ENCODE measurements at places on chromosomes 16 and 17.

- DNase-seq: no peak
Observed at GRCh38 chr16:10076037-10076436, 106.2 kb downstream of the GRIN2A start.

DNA sequence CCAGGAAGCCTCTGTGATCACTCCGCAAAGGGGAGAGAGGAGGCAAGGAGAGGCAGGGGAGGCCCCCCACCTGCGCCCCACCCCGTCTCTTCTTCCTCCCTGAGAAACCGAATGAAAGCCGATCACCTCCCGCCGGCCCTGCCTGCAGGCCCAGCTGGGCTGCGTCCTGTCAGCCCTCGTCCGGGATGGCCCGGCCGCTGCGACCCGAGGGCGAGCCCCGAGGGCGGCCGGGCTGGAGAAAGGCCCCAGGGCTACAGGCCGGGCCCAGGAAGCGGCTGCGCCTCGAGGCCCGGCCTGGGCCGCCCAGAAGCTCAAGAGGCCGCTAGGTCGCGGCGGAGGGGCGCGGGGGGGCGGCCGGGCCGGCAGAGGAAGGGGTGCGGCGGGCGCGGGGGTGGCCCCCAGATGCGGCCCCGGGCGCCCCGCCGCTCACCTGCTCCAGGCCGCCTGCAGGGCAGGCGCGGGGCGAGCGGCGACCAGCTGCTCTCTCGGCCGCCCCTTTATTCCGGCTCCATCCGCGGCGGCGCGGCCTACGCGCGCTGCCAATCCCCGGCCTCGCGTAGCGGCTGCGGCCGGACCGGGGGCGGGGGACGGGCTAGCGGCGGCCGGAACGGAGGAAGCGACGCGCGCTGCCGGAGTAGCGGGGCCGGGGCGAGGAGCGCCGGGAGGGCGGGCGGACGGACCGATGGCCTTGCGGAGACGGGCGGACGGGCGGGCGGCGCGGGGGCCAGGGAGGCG lies at the start of gene ZNF319:
Gene ZNF319 (minus strand): TSS at position 702 of the 735 bp plus-strand sequence. CDS start 2,407 bp downstream, outside the sequence.
- DNase-seq: peak; percentile 28

DNA sequence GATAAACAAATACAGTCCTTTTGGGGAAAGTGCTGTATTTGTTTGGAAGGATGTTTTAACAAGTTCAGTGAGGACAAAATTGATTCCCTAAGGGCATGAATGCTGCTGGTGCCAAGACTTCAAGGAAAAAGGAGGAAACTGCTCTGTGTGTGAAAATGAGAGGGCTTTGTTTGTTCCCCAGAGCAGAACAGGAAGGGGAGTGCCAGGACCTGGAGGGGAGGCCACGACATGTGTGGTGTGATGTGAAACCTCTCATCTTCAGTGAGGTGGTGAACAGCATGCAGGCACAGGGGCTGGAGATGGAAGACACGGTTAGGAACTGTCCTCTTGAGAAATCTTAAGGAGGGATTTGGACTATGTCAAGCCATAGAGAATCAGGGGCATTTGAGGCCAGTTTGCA lies 46.6 kb upstream of the GRIN2A start:
- no peak for DNase-seq

GRCh38 chr16:65342231-65342866 lies 220.5 kb upstream of the CDH11 start:
- DNase-seq: no peak

DNA sequence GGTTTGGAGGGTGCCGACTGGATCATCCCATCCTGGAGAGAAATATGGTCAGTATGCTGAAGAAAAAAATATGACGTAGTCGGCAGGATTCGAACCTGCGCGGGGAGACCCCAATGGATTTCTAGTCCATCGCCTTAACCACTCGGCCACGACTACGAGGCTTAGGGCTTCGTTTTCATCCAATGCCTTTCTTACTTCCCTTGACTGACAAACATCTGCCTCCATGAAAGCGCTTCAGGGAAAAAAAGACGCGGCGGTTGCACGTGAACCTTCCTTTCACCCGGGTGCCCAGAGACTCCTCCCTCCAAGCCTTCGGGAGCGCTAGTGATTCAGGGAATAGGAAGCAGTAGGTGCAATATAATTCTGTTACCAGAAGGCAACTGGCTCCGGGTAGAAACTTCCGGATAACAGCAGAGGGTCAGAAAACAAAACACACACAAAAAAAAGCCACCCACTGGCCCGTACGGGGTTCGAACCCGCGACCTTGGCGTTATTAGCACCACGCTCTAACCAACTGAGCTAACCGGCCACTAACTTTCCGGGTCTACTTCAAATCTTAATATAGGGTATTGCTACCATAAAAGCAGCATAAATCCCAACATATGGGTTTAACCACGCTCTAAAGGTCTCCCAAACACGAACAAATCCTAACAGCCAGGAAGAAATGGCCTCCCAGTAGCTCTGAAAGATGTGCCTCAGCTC lies 16.3 kb upstream of the AURKB start:
- peak; percentile 93 for DNase-seq

GRCh38 chr16:1137604-1138003 lies 15.3 kb upstream of the CACNA1H start:
- DNase-seq: peak; percentile 44

DNA sequence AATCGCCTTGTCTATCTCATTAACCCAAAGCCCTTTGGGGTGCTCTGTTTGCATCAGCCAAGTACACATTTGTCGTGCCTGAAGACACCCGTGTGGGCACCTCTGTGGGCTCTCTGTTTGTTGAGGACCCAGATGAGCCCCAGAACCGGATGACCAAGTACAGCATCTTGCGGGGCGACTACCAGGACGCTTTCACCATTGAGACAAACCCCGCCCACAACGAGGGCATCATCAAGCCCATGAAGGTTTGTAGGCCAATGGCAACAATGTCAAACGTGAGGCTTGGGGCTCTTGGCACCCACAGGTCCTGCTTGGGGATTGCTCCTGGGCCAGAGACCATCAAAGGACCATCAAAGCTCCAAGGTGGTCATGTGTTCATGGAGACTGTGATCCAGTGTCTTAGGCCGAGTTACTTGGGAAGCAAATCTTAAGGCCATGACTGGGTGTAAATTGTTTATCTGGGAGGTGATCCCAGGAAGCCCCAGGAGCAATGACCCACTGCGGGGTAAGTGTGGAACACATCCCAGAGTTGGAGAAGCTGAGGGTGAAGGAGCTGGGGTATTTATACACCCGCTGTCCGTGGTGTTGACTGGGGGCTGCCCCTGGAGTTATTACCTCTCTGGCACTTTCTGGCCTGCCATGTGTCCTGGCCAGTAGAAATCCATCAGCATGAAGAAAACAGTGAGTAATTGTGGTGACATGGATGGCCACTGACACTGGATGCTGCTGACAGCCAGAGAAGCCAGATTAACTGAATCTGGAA lies 24.0 kb downstream of the CDH5 start:
- DNase-seq: no peak

DNA sequence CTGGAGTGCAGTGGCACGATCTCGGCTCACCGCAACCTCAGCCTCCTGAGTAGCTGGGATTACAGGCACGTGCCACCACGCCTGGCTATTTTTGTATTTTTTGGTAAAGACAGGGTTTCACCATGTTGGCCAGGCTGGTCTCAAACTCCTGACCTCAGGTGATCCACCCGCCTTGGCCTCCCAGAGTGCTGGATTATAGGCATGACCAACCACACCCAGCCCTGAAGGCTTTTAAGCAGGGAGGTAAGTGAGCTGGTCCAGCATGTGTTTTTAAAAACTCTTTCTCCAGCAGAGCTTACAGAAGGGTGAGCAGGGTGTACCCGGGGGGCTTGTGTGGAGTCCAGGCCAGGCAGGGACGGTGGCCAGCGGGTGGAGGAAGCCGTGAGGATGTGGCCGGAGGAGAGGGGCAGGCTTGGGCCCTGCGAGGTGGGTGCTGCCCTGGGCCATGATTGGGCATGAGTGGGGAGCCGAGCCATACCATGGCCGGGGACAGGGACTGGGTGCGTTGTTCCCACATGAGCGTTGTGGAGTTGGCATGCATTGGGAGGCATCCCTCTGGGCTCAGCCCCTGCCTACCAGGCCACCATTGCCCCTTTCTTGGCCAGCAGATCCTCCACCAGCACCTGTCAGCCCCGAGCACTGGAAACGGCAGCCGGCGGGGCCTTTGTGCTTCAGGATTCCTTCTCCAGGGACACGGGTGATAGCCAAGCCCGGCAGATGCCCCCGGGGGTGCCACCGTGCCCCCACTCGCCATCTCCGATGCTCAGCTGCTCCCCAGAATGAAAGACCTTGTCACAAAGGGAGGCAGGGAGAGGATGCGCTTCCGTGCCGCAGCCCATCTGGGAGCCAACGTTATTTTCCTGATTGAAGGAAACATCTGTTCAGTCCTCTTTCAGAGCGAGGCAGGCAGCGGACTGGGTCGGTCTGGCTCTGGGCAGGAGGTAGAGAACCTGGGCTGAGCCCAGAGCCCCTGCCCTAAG lies 64.5 kb downstream of the RAI1 start:
- DNase-seq: no peak

- DNase-seq: no peak
Observed at GRCh38 chr17:68161644-68162428, 86.0 kb upstream of the AMZ2 start.

- DNase-seq: no peak
Observed at GRCh38 chr17:55814377-55814776, 63.5 kb downstream of the PCTP start.

- no peak for DNase-seq
Observed at GRCh38 chr17:17125136-17126084, 80.7 kb downstream of the PLD6 start.

DNA sequence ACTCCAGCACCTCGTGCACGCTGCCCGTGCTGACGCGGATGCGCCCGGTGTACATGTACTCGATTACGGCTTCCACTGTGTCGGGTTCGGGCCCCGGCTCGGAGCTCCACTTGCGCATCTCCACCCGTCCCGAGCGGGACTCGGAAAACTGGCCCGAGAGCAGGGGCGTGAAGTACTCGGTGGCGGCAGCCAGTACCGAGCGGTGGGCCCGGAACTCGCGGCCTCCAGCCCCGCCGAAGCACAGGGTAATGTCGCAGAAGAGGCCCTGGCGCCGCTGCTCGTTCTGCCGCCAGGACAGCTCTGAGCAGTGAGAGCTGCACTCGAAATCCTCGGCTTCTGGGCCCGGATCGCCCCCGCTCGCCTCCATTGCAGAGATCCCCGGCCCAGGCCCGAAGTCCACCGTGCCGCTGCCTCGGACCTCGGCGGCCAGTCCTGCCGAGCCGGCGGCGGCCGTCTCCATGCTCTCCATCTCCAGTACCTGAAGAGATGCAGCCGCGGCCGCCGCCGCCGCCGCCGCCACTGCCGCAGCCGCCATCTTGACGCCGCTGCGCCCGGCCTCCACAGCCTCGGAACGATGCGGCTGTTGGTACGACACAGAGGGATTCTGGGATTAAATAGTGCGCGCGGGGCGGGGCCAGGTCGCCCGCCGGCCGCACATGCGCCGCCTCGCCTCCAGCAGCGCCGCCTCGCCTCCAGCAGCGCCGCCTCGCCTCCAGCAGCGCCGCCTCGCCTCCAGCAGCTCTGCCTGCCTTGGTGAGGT lies at the start of gene KLHL11:
Gene KLHL11 (minus strand): TSS at position 588 of the 760 bp plus-strand sequence. CDS start 53 bp downstream, at position 535.
- peak; percentile 92 for DNase-seq

DNA sequence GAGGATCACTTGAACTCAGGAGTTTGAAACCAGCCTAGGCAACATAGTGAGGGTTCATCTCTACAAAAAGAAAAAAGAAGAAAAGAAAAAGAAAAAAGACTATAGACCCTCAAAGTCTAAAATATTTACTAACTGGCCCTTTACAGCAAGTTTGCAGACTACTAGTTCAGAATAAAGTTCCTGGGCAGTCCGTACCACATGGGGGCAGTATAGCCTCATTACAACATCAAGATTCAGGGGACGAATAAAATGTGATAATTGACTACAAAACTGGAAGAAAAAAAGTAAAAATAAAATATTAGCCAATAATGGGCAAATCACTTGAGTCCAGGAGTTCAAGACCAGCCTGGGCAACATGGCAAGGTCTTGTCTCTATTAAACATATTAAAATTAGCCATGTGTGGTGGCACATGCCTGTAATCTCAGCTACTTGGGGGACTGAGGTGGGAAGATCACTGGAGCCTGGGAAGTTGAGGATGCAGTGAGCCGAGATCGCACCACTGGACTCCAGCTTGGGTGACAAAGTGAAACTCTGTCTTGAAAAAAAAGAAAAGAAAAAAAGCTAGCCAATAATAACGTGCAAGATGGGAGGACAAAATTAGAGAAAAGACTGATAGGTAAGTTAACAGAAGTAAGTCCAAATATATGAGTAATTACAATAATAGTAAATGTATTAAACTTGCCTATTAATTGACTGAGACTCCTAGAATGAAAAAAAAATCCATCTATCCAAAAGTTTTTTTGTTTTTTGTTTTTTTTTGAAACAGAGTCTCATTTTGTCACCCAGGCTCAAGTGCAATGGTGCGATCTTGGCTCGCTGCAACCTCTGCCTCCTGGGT lies 129.4 kb upstream of the SEC14L1 start:
- peak; percentile 23 for DNase-seq

- DNase-seq: no peak
Observed at GRCh38 chr17:42530952-42531454, 5.0 kb upstream of the NAGLU start.

DNA sequence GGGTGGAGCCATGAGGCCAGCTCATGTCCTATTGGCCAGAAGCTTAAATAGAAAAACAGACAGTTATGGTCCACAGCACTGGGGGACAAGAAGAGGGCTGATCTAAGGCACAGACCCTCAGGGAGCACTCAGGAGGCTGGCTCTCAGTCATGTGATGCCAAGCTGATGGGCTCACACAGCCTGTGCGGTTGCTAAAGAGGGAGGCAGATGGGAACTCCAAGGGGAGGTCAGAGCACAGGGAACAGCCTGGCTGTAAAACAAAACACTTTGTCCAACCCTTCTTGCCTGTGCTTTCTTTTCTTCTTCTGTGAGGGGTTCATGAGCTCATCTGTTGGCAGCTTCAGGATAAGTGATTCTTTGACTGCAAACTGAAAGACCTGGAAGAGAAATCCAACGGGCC lies 27.2 kb downstream of the CNTNAP1 start:
- no peak for DNase-seq

DNA sequence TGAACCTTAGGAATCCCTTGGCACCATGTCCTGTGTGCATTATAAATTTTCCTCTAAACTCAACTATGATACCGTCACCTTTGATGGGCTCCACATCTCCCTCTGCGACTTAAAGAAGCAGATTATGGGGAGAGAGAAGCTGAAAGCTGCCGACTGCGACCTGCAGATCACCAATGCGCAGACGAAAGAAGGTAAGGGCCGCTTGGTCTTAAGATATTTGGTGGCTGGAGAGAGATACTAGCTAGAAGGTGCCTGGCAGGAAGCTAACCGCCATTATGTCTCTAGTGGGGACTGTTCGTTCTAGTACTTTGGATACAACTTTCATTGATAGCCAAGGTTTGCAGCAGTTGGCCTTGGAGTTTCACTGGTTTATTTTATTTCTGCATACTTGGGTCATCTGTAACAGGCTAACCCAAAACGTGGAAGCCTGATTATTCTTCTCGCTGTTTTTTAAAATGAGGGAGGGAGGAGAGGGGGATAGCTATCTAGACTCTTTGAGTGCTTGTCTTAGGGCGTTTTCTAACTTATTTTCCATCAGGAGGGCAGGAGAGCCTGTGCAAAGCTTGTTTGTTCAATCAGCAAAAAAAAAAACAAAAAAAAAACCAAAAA lies 1.3 kb downstream of the RBBP6 start:
- DNase-seq: peak; percentile 61

- no peak for DNase-seq
Observed at GRCh38 chr17:80667462-80668277, 123.0 kb downstream of the RPTOR start.

- no peak for DNase-seq
Observed at GRCh38 chr17:44749980-44750318, 8.8 kb upstream of the ADAM11 start.
